Stimulated activated CD8-positive, alpha-beta memory T cell treated with anti-CD3 and anti-CD28 coated beads, Interleukin-15, amount 100 ng/mL, for 24 hours (primary cell): ENCODE measurements at places on chromosomes 3 and 15.

DNA sequence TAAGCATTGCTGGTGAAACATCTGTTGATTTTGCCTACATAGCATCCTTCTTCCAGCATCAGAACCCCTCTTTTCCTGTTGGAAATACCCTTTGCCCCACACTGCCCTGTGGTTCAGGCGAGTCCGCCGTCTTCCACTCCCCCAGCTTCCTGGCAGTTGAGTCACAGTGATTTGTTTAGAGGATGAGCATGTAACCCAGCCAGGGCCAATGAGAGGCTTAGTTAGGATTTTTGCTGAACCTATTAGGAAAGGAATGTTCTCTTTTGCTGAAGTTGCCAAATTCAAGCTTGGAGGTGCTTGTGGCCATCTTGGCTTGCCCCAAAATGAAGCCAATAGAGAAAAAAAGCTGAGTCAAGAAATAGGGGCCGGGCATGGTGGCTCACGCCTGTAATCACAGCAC, 19.0 kb upstream of the MEX3B start:
- DNase-seq, result no peak

DNA sequence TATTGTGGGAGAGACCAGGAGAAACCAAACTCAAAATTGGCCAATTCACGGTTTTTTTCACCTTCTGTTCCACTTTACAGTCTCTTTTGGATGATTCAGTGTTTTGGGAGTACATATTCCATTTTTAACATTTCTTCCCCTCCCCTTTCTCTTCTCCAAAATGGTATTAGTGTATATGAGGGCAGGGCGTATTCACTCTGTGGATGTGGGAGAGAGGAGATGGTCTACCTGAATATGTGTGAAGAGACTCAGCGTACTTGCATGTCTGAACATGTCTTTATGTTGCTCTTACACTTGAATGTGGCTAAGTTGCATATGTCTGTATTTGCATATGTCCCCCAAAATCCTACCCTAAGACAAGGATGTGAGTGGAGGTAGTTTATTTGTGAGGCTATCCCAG, 291.0 kb upstream of the PPP2R3A start:
- no peak for DNase-seq

GRCh38 chr3:157650172-157650571, 147.0 kb upstream of the VEPH1 start:
- DNase-seq, result no peak

GRCh38 chr3:54951405-54951804, 23.5 kb upstream of the LRTM1 start:
- no peak for DNase-seq

DNA sequence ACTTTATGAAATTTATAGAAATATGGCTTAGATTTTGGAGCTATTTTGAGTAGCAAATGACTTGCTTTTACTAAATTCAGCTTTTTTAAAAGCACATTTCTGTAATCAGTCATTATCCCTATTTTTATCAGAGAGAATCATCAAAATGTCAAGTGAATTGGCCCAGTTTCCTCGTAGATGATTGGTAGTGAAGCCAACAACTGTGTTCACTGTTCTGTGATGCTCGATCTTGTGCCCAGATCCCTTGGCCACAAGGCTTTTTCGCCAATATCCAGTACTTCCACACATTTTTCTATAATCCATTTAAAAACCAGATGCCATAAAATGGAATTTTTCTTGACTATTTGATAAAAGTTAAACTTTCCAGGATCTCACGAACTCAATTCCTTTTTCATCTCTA, 336.5 kb downstream of the ZNF385D start:
- DNase-seq, result no peak

- no peak for DNase-seq
Measured at GRCh38 chr3:143648218-143648617, 200.1 kb downstream of the SLC9A9 start.

GRCh38 chr3:54146506-54147239, 24.3 kb downstream of the CACNA2D3 start:
- no peak for DNase-seq

DNA sequence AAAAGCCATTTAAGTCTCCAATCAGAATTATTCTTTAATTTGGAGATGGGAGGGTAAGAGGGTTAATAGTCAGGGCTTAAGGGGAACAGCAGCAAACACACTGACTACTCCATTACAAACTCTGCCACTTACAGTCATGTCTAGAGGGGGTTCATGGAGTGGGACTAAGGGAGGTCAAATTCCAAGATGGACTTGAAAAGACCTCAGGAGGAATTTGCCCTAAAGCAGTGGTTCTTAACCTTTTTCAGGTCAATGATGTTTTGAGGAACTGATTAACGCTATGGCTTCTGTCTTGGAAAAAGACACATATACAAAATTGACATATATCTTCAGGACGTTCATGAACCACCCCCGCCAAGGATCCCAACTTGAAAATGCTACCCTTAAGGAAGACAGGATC, 13.9 kb downstream of the GOLIM4 start:
- DNase-seq, result no peak

GRCh38 chr15:45091161-45091560, 22.8 kb downstream of the DUOX2 start:
- no peak for DNase-seq

DNA sequence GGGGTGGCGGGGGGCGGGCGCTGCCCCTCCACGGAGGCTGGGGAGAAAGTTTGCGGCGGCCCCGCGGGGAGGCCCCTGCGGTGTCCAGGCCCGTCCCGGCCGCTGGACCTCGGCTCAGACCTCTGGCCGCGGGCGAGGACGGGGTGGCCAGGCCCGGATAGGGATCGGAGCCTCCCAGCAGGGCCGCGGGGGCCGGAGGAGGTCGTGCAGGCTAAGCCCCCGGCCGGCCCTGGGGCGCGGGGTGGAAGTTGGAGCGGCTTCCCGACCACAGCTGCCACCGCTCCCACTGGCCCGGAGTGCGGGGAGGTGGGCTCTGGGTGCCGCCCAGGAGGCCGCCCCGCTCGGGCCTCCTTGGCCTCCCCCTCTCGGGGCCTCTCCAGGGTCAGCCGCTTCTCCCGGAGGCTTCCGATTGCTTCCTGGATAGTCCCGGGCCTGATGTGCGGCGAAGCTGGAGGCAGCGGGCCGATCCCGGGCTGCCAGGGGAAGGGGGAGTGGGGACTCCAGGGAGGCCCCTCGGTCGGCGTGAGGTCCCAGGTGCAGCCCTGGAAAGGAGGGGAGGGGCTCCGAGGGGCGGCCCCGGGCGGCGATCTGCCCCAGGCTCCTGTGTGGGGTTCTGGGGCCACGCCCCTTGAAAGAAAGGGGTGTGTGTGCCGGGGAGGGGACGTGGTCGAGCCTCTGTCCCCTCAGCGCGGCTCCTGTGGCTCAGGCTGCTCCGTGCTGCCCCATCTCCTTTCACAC, 907 bp downstream of the PLXNA1 start:
- DNase-seq, result no peak

DNA sequence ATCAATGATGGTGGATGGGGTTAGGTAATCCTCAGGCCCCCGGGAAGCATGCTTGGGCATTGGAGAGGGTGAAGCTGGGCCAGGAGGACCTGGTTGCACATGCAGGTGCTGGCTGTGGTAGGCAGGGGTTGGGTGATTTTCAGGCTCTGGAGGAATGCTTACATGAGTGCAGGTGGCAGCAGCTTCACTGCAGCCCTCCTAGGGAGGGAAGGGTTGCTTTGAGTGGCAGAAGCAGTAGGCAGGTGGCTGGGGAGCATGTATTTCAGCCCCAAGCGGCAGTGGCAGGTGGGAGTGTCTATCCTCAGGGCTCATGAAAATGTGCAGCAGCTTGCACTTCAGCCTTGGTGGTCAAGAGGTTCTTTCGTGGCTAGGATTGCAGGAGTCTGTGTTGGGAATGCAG, 230.0 kb upstream of the CTNNB1 start:
- no peak for DNase-seq

DNA sequence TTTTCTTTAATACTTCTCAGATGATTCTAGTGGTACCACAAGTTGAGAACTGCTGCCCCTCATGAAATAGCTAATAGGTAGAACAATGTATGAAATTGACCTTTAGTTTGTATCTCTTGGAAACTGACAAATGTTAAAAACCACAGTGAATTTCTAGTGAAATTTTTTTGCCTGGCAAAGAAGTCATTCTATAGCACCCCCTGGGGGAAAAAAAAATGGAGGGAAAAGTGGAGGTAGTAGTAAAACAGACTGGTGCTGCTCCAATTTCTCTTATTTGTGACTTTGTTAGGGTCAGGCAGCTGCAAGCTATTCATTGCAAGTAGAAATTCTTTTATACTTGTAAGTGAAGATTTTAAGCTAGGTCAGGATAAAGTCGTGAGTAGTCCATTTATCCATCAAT, 605.0 kb downstream of the NLGN1 start:
- no peak for DNase-seq

DNA sequence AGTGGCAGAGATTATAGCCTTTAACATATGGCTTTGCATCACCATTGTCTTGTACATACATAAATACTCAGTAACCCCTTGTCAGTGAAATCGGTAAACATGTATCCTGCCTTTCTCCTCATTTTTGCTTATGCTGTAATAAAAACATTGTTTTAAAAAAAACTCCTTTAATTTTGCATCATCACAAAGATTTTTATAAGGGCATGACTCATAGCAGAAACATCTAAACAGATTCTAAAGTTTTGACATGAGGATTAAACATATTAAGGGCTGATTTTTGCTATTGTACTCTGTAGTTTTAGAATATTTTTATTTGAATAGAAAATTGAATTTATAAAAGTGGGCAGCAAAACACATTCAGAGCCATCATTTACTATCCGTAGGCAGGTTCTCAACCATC, 275.9 kb downstream of the ZIC4 start:
- no peak for DNase-seq

GRCh38 chr3:172707967-172708366, 2.9 kb downstream of the NCEH1 start:
- no peak for DNase-seq

DNA sequence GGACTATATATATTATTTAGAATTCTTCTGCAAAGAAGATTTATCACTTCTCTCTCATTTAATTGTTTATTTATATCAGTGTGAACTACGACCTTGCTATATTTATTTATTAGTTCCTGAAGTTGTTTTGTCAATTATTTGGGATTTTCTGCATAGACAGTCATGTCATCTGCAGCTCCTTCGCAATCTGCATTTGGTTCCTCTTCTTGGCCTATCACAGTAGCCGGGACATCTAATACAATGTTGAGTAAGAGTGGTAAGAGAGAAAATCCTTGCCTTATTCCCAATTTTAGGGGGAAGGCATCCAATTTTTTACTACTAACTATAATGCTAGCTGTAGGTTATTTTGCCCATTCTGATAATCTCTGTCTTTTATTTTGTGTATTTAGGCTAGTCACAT, 39.4 kb downstream of the FOXL2 start:
- DNase-seq, result no peak

DNA sequence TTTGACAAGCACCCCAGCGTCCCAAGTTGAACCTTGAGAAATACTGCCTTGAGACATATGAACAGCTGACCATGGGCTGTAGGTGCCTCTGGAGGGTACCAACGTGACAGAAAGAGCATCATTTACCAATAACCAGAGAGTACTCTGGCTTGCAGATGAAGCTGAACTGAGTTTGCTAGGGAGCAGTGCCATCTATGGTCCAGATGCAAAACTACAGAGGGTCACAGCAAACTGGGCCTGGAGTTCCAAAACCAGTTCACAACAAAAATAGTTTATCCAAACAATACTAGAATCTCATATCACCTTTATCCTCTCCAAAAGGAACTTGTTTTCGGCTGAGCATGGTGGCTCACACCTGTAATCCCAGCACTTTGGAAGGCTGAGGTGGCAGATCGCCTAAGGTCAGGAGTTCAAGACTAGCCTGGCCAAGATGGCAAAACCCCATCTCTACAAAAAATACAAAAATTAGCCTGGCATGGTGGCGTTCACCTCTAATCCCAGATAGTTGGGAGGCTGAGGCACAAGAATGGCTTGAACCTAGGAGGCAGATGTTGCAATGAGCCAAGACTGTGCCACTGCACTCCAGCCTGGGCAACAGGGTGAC, 69.3 kb downstream of the CHAC1 start:
- DNase-seq, result no peak

DNA sequence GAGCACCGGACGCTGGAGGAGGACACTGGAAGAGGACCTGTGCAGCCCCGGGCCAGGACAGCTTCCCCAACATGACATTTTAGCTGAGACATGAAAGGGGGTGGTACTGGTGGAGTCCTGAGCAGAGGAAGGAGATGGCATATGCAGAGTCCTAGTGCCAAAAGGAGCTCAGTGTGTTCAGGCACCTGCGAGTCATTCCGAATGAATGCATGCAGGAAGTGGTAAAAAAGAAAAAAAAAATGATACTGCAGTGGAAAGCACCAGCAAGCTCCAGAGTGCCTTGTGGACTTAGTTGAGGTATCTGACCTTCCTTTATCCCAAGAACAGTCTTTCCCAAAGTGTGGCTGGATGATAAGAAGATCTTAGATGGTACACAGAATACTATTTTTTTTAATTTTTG, 6.6 kb upstream of the ZNF148 start:
- no peak for DNase-seq

DNA sequence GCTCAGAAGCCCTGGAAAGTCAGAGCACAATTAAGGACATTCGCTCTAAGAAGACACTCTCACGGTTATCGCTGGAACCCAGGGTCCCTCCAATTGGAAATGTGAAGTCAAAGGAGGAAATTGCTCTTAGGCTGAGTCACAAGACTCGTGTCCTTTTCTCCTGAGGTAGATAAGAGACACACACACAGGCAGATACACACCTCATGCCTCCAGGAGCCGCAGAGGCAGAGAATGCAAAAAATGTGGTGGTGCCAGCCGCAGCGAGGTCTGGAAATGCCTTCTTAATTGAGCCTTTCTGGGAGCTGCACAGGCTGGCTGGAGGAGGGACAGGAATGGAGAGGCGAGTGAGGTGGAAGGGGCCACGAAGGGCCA, 189.3 kb downstream of the OPA1 start:
- no peak for DNase-seq

- no peak for DNase-seq
Measured at GRCh38 chr3:63228677-63229076, 49.4 kb upstream of the SYNPR start.

DNA sequence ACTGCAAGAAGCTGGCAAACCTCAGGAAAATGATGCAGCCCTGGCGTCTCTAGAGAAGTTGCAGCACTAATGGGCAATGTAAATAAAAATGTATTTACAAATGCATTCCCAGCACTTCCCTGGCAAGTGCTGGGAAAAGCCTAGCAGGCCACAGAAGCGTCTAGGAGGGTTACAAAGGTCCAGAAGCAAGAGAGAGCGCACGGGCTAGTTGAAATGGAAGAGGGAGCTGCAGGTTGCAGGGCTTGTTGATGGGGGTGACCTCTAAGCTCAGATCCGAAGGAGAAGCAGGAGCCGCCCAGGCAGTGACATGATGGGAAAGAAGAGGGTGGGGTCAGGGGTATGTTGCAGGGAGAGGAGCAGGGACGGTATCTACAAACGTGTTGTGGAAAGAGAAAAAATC, 2.7 kb upstream of the KNL1 start:
- no peak for DNase-seq
